Aortic smooth muscle cell (primary cell): ENCODE measurements at places on chromosomes 6 and 20. TPM values are rescaled to one million over a fixed set of nuclear protein-coding genes. Genes with fewer than 3 reads are reported as not detected.

LRRN4 gene
- not detected in 2 replicates for total RNA-seq

ANKRD66 gene
- total RNA-seq: not detected in 2 replicates

MMP24OS gene
- total RNA-seq: 12.7 and 20.1 TPM in 2 replicates

SF3B5 gene
- 89.2 and 122 TPM in 2 replicates for total RNA-seq

SYCP2L gene
- total RNA-seq: not detected in 2 replicates

DEF6 gene
- under 0.01 and 0.19 TPM in 2 replicates for total RNA-seq

TCF21 gene
- total RNA-seq: 0.81 and 2.1 TPM in 2 replicates

MMP24 gene
- total RNA-seq: 0.53 and 0.75 TPM in 2 replicates

PPIL6 gene
- 2.8 and 3.2 TPM in 2 replicates for total RNA-seq

KIF25 gene
- total RNA-seq: not detected in 2 replicates

ZNF334 gene
- total RNA-seq: 0.25 and 1.8 TPM in 2 replicates

SLC17A3 gene
- total RNA-seq: not detected in 2 replicates

CRISP3 gene
- total RNA-seq: not detected in 2 replicates

TIAM2 gene
- 3.7 and 5.5 TPM in 2 replicates for total RNA-seq

TNF gene
- not detected in 2 replicates for total RNA-seq

JAG1 gene
- total RNA-seq: 180 and 219 TPM in 2 replicates

CUTA gene
- 133 and 181 TPM in 2 replicates for total RNA-seq

ZSWIM1 gene
- 3.0 TPM in 2 replicates for total RNA-seq

HIVEP2 gene
- 23.9 TPM in 2 replicates for total RNA-seq

SPEF1 gene
- total RNA-seq: 0.12 and 0.13 TPM in 2 replicates

ABHD16B gene
- total RNA-seq: not detected in 2 replicates

MCM8 gene
- total RNA-seq: 6.7 and 11.2 TPM in 2 replicates

SERINC3 gene
- total RNA-seq: 185 and 230 TPM in 2 replicates

LY6G6F gene
- not detected in 2 replicates for total RNA-seq

LPA gene
- not detected in 2 replicates for total RNA-seq

NOX3 gene
- total RNA-seq: not detected in 2 replicates
